GM19239 (cell line): ENCODE measurements at places on chromosomes 3 and 15.

DNA sequence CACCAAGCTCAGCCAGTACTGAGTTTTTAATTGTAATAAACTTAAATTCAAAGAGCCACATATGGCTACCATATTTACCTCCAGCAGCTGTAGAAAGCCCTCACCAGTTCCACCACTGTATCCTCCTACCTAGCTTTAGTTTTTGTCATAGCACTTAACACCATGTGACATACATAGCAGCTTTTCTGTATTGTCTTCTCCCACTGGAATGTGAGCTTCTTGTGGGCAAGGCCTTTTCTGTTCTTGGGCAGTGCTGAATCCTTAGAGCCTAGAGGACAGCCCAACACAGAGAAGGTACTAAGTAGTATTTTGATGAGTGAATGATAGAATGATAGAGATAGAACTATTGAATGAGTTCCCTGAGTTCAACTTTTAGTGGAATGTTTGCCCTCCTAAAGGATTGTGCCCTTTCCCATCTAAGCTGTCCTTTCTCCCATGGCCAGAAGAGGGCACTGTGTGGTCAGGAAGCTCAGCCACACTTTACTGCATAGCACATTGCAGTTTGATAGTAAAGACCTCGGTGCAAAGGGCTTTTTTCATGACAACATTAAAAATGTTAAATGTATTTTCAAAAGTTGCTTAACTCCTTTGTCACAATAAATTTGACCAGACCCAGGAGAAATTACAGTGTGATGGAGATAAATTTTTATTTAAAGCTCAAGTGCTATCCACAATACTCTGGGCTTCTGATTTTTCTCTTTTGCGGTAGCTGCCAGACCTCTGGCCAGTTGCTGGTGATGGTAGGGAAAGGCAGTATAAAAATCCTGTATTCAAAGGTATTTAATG is 115.8 kb downstream of the GHSR start:
- DNase-seq: peak; percentile 59

GRCh38 chr15:57861034-57861638 is 154.6 kb downstream of the POLR2M start:
- DNase-seq: peak; percentile 9

- no peak for DNase-seq
These were observed 231.7 kb upstream of the SATB1 start for GRCh38 chr3:18656866-18657265.

DNA sequence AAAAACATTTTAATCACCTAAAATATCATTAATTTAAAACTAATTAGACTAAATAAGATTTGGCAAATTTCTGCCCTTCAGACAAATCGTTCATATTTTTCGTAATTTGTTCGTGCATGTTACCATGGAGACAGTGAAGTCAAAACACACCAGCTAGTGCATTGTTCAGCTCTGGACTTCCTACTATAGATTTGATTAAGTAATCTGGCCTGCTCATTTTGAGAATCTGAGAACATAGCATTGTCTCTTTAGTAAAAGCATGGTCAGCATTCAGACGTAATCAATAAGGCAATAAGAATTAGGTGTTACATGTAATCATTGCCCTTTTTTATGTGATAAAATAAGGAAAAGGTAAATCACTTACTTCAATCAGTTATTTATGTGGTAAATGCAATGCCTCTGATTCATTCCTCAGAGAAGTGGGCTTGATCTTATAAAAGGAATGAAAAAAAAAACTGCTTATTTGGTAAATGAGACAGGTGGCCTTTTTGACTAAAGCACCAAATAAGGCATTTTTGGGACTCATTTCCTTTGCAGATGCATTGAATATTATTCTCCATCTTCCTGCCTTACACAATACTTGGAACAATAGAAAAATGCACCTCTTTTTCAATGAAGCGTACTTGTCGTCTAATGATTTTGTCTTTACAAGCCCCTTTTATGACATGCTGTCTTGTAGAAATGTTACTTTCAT is 84.5 kb upstream of the FNDC3B start:
- DNase-seq: no peak

- DNase-seq: no peak
These were observed 72.7 kb downstream of the MB21D2 start for GRCh38 chr3:192844836-192845525.

DNA sequence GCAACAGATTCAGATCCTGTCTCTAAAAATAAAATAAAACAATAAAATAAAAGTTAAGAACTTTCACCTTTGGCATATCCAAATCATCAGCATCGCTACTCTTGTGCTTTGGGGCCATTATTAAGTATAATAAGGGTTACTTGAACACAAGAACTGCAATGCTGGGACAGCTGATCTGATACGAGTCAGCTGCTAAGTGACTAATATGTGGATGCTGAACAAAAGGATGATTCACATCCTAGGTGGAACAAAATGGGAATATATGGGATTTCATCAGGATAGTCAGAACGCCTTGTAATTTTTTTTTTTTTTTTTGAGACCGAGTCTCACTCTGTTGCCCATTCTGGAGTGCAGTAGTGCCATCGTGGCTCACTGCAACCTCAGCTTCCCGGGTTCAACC is 29.7 kb downstream of the BUB1B start:
- DNase-seq: no peak

DNA sequence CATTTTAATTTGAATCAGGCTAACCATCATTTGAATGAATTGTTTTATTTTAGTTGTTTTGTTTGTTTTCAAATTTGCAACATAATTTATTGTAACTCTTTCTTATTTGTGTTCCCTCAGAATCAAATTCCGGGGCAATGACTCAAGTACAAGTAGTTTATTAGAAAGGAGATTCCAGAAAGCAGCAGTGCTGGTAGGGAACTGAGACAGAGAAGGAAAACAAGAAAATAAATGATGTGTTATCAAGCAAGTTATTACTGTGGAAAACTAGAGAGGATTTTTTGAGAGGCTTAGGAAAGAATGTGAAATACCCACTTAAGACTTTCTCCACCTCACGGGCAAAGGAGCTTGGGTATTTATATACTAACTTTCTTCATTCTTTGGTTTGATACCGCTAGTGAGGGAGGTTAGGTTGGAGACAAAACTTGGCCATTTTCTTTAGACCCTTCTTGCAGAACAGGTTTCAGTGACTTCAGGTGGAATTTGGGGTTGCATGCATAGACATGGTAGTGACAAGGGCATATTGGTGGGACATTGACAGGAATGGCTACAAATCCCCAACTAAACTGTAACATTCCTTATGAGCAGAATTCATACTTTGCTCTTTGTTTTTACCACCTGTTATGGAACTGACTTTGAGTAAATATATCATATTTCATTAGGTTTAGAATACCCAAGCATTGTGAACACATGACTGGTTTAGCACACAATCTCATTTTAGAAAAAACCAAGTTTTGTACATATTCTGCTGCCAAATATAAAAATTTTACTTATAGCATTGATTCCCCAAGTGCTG is 254.3 kb downstream of the ZBBX start:
- DNase-seq: no peak

DNA sequence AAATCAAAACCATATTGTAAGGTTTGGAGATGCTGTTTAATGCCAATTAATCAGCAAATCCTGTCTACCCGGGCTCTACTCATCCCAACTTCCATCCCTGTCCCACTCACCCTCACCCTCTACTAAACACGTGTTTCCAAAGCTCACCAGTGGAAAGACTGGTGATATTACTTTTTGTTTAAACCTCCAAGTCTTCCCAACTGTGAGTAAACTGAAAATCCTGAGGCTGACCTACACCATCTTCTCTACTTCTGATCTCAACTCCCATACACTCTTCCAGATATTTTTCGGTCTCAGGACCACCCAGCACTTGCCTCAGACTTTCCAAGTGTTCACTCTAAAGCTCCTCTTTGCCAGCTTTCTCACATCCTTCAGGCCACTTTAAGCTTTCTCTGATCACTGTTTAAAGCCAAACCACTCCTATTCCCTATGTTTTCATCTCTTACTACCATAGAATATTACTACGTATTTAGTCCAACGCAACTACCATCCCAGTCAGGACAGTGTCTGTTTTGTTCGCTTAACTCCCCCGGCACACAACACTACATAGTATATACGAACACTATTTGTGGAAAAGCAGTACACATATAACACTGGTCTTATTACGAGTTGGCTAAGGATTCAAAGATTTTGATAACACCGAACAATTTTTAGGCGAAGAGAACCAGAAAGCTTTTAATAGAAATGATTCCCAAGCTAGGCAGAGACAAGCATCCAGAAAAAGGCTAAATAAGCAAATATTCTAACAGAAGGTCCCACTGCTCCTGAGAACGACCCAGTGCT is 684 bp downstream of the RPL4 start:
- no peak for DNase-seq

DNA sequence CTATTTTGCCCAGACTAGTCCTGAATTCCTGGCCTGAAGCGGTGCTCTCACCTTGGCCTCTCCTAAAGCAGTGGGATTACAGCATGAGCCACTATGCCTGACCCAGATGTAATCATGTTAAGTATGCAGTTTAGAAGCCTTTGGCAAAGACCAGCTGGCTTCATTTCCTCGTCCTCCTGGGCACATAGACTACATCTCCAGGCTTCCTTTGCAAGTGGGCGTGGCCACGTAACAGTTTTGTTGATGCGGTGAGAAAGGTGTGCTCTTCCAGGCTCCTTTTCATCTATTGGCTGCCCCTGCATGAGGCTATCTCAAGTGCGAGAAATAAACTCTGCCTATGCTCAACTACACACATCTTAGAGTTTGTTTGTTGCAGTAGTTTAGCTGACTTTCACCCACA is 13.0 kb downstream of the SV2B start:
- no peak for DNase-seq

- DNase-seq: no peak
These were observed 595.1 kb upstream of the TGFBR2 start for GRCh38 chr3:30011237-30011803.

DNA sequence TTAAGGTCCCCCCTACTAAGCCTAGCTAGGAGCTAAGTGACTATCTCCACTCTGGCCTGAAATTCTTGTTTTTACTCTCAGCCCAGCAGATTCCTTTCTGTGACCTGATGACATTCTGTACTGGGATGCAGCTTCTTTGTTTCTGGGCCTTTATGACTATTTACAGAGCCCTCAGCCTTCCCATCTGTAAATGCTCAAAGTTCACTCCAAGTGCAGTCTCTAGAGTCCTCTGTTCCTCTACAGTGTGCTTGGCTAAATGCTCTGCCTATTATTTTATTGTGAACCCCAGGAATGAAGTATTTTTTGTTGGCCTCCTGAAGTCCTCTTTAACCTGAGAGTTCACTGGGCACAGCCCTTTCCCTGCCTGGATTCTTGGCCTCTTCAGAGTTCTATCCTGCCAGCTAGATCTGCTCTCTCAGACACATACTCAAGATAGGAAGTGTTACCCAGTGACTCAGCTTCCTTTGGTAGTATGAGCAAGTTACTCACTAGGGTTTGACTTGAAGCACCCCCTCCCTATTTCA is 278.1 kb upstream of the P2RY1 start:
- DNase-seq: no peak
